ENCODE measurements at places on chromosomes 2 and 18. TPM values are rescaled to one million over a fixed set of nuclear protein-coding genes. Genes with fewer than 3 reads are reported as not detected.

The MYL1 gene
- polyA plus RNA-seq: 33.1 TPM

The ABCG5 gene
- 0.16 TPM for polyA plus RNA-seq

The DOCK10 gene
- polyA plus RNA-seq: 2.9 TPM

The ZNF385B gene
- polyA plus RNA-seq: 28.1 TPM

The ANKRD53 gene
- 52.2 TPM for polyA plus RNA-seq

The LHCGR gene
- polyA plus RNA-seq: 2.1 TPM

- no peak for DNase-seq
Measured at GRCh38 chr2:39679805-39680204, 14.1 kb downstream of the TMEM178A start.

- no peak for DNase-seq
Measured at GRCh38 chr2:8590938-8591337, 90.9 kb upstream of the ID2 start.

- DNase-seq: no peak
Measured at GRCh38 chr2:197113275-197113711, 186.8 kb upstream of the PGAP1 start.

- DNase-seq: peak; percentile 34
Measured at GRCh38 chr2:134258684-134259388, 5.0 kb downstream of the MGAT5 start.

- DNase-seq: no peak
Measured at GRCh38 chr18:44758861-44759631, 78.4 kb downstream of the SETBP1 start.

- DNase-seq: peak; percentile 27
Measured at GRCh38 chr2:1162768-1163584, 212.3 kb downstream of the SNTG2 start.

- no peak for DNase-seq
Measured at GRCh38 chr2:64469261-64469660, 15.3 kb downstream of the LGALSL start.

DNA sequence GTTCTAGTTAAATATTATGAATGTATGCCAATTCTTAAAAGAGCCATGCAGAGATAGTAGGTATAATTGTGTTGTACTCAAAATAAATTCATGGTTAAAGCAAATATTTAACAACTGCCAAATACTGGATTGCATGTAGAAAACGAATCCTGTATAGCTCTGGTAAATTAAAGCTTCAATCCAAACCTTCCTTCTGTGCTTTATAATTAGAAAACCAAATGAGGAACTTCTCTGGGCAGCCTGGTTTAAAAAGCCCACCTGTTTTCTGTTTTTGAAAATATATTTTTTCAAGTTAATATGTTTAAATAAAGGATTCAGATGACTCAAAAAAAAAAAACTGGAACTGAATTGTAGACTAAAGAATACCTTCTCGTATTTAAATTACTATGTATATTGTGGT, 48.3 kb upstream of the ITGA4 start:
- no peak for DNase-seq

- DNase-seq: no peak
Measured at GRCh38 chr2:105773568-105773967, 28.9 kb downstream of the NCK2 start.

- DNase-seq: no peak
Measured at GRCh38 chr2:51990684-51991083, 958.8 kb upstream of the NRXN1 start.

DNA sequence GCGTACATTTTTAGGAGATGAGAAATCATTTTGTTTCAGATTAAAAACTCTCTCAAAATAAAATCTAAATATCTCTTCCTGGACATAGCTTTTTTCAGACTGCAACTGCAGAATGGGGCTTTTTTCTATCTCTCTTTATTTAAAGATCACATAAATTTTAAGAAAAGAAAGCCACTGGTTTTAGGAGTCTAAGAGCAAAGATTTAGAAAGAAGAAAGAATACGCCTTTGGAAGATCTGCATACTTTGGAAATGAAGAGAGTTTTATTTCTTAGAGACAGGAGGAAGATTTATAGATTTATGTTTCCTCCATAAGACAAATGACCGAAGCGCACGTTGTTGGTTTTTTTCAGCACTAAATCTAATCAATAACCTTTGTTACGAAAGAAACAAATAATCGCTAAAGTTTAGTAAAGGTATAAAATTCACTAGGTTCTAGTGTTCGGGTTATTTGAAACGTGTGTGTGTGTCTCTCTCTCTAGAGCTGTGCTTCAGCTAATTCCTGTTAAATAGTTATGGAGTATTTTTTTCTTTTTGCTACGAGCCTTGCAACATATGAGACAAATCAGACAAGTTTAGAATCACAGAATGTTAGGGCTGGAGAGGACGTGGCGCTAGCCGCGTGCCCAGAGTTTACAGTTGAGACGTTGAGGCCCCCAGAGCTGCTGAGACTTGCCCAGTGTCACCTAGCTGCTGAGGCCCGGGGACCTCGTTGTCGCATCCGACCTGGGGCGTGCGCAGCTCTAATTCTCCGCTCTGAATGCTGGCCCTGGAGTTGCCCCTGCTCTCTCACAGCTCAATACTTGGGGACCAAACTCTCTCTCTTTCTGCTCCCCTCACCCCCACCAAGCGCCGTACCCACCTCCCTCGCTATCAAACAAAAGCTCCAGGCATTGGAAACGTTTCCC, 69.9 kb downstream of the CTAGE1 start:
- DNase-seq: peak; percentile 61

All from testis (tissue), 5 donors.